ENCODE measurements at places on chromosomes 11 and 22.

GRCh38 chr11:9001736-9002135, 2.1 kb downstream of the NRIP3 start:
- DNase-seq: peak; percentile 15

DNA sequence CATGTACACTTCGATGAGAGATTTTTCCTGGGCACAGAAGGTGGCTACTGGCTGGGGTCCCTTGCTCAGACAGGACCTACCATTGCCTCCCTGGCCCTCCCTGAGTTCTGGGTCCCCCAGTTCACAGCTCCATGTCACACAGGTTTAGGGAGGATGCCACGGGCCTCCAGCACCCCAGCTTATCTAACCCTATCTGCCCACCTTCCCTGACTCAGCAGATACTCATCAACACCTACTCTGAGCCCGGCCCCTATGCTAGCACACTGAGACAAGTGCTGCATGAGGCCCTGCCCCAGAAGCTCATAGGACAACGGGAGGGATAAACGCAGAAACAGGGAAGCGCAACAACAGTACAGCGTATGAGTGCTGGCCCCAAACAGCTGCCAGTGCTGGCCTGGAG, 9.6 kb downstream of the NAGA start:
- DNase-seq: no peak

GRCh38 chr11:59437770-59438169, 1.5 kb downstream of the OR5A1 start:
- no peak for DNase-seq

DNA sequence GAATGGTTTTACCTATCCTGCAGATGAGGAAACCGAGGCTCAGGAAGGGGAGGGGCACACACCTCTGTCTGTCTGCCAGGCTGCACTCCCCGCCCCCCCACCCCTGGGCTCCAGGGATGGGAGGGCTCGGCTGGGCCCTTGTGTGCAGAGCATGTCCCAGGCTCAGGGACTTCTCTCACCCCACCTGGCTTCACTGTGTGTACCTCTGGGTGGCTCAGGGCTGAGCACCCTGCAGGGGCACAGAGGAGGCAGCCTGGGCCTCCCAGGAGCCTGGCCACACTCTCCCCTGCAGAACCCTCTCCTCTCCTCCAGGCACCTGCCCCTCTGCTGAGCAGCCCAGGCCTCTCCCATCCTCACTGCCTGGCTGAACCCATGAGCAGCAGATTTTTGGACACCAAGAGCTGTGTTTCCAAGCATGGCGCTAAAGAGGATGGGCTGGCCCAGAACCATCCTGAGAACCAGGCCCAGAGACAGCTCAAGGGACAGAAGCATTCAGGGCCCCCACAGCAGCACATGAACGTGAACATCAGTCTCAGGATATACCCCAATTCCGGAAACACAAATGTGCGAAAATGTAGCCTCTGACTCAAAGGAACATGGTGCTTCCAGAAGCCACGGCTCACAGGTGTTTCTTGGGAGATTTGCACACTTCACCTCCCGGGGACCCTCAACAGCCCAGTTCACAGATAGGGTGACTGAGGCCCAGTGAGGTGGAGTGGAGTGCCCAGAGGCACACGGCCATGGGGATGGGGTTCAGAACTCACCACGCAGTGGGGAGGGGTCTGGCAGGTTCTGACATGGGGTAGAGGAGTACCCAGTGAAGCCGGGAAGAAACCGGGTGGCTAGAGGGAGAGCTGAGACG, 10.5 kb downstream of the EMID1 start:
- DNase-seq: no peak

- DNase-seq: no peak
These were observed 270.5 kb upstream of the SORL1-AS1 start for GRCh38 chr11:121723246-121723741.

Data from CD4-positive, alpha-beta T cell treated with Interleukin-12 subunit alpha and Interleukin-12 subunit beta, for 1 hour (primary cell).